ENCODE measurements at places on chromosomes 11 and 22. TPM values are rescaled to one million over a fixed set of nuclear protein-coding genes. Genes with fewer than 3 reads are reported as not detected.

The GLYAT gene
- 0.03 TPM for polyA plus RNA-seq

The JHY gene
- 0.16 TPM for polyA plus RNA-seq

The LMNTD2 gene
- 0.12 TPM for polyA plus RNA-seq

The CDHR5 gene
- not detected for polyA plus RNA-seq

The ROBO3 gene
- polyA plus RNA-seq: 2.9 TPM

The PNPLA3 gene
- polyA plus RNA-seq: not detected

The PPFIBP2 gene
- 14.6 TPM for polyA plus RNA-seq

The SPINDOC gene
- 4.6 TPM for polyA plus RNA-seq

The VSIG10L2 gene
- 0.21 TPM for polyA plus RNA-seq

The CARD18 gene
- polyA plus RNA-seq: not detected

The DGCR8 gene
- 21.5 TPM for polyA plus RNA-seq

The PDE2A gene
- 6.9 TPM for polyA plus RNA-seq

The MUC6 gene
- polyA plus RNA-seq: under 0.01 TPM

Data from psoas muscle (tissue), 8 donors.